ENCODE measurements at places on chromosomes 2 and 18.

DNA sequence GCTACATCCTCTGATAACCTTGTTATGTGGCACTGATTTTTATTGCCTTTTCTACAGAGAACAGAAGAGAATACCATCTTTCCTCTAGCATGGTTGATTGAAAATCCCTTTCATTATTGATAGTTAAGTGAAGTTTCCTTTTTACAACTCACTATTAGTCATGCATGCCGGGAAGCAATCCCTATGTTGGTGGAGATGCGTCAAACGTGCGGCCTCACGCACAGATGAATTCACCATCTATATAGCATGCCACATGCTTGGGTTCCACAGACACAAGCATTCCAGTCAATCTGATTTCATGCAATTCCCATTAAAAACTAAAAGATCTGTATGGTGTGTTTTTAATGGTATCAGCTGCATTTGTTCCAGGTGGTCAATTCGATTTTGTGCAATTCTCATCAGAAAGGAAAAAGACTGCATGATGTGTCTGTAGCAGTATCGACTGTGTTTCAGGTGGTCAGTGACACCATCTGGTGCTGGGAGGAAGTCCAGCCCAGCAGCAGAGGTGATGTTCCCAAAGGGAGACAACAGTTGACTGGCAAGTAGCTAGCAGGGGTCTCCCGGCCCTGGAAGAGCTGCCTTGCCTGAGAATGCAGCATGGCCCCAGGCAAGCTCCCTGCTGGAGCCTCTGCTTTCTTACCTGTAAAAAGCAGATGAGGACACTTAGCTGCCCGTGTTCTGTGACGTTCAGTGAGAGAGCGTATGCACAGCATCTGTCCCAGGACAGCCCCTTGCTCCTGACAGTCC lies 151.3 kb upstream of the NCK2 start:
- no peak for DNase-seq

GRCh38 chr2:238920601-238921001 lies 72.7 kb downstream of the TWIST2 start:
- no peak for DNase-seq

GRCh38 chr2:43178602-43179542 lies 47.5 kb downstream of the ZFP36L2 start:
- peak; percentile 78 for DNase-seq

- DNase-seq = no peak
Measured at GRCh38 chr2:239552213-239552926, 151.6 kb upstream of the HDAC4 start.

DNA sequence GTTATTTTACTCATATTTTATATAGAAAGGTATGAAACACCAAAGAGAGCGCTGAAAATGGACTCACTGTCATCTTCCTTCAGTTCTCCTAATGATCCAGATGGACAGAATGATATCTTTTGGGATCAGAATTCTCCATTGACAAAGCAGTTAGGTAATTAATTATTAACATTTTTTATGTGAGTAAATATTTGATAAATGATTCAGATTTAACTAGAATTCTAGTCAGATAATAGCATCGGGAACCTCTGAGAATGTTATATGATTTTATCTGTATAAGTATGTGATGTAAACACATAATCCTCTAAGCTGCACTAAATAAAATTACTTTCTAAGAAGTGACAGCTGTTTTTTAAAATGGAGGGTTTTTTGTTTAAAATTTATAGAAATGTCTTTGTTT lies 2.0 kb downstream of the ETAA1 start:
- no peak for DNase-seq

- DNase-seq = no peak
Measured at GRCh38 chr2:145777914-145778313, 1258.0 kb upstream of the ZEB2 start.

- peak; percentile 9 for DNase-seq
Measured at GRCh38 chr2:239830121-239831000, 194.8 kb downstream of the NDUFA10 start.

DNA sequence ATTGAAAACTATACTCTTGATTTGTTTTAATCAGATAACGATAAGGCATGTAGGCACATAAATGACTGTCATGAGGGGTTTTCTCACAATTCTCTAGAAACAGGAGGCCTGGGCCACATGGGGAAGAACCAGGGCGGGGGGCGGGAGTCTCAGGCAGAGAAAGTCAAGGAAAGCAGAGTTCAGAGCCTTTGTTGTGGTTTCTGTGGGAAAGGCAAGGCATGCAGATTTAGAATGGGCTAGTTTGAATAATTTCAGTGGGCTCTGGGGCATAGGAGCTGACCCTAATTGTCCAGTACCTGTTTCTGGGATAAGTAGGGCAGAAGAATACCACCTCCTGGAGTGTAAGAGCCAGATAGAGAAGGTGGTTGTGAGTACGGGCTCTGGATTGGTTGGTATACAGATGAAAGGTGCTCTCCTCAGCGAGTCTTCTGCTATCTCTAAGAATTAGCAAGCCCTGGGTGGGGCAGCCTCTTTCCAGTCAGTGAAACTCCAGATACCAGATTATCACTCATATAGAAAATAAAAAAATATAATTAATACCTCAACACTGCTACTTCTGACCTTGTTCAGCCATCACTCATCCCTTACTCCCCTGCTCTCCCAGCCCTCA lies 41.5 kb upstream of the CYRIA start:
- no peak for DNase-seq

DNA sequence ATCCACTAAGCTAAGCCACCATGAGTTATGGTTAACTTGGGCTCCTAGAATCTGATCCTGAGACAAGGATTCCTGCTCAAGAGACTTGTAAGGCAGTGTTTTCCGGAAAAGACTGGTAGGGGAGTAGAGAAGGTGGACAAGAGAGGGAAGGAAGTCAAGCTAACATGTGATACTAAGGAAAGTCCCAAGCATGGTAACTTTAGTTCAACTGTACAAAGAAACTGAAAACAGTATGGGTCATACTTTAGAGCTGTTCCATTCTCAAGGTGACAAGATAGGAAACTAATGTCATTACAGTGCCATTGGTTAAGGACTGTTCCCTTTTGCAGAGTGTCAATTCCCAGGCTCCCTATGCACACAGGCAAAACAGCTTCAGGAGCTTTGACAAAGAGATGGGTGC lies 5.8 kb downstream of the MYO5B start:
- DNase-seq = no peak

DNA sequence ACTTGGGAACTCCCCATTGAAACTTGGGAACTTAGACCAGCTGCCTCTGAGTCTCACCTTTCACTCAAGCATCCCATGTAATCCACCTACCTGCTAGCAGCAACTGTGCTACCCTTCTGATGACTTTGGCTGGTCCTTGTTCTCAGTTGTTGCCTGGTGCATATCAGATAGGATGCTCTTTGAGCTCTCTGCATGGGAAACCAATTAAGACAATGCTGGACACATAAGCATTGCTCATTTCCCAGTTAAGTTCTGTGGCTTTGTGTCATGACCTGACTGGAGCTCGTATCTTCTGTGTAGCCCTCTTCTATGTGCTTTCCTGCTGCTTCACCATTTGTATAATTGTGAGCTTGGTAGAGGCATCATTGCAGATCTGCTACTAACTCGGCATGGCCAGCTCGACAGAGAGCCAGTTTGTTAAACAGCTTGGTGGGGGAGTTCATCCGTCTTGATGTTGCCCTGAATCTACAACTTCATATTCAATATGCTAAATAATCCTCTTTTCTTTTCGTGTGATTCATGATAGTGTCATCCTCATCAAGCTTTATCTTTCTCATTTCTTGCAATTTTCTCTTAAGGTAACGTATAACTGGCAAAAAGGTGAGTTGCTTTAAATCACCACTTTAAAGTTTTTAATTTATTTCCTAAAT lies 447.5 kb upstream of the SLC14A2 start:
- DNase-seq = no peak

DNA sequence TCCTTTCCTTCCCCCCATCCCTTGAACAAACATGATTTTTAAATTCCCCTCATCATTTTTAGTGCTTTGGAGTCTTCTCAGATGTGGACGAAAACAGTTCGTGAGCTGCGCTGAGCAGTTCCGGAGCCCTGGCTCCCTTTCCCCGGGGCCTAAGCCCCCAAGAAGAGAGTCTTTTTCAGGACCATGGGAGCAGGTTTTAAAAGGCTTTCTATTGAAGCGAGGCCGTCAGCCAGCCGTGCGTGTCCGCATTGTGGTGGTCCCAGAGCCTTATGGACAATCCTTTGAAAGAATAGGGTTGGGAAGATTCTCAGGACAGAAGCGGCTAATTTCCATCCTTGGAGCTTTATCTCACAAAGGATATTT lies 290.7 kb downstream of the SOX11 start:
- DNase-seq = no peak

DNA sequence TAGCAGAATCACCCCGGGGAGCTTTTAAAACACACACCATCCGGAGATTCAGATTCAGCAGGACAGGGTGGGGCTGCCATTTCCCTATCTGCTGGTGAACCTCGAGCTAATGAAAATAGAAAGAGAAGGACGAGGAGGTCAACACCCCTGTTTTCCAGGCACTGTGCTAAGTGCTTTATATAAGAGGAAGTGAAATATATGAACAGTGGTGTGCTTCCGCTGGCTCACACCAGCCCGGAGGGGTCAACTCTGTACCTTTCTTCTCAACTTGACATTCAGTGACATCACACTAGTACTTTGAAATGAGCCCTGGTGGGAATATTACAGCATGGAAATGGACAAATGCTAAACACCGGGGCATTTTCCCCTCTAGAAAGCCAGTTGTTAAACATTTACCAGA lies 108.3 kb upstream of the LTBP1 start:
- DNase-seq = no peak

GRCh38 chr2:224436634-224437033 lies 34.7 kb upstream of the FAM124B start:
- DNase-seq = no peak

- DNase-seq = no peak
Measured at GRCh38 chr2:21966139-21966538, 842.4 kb downstream of the TDRD15 start.

DNA sequence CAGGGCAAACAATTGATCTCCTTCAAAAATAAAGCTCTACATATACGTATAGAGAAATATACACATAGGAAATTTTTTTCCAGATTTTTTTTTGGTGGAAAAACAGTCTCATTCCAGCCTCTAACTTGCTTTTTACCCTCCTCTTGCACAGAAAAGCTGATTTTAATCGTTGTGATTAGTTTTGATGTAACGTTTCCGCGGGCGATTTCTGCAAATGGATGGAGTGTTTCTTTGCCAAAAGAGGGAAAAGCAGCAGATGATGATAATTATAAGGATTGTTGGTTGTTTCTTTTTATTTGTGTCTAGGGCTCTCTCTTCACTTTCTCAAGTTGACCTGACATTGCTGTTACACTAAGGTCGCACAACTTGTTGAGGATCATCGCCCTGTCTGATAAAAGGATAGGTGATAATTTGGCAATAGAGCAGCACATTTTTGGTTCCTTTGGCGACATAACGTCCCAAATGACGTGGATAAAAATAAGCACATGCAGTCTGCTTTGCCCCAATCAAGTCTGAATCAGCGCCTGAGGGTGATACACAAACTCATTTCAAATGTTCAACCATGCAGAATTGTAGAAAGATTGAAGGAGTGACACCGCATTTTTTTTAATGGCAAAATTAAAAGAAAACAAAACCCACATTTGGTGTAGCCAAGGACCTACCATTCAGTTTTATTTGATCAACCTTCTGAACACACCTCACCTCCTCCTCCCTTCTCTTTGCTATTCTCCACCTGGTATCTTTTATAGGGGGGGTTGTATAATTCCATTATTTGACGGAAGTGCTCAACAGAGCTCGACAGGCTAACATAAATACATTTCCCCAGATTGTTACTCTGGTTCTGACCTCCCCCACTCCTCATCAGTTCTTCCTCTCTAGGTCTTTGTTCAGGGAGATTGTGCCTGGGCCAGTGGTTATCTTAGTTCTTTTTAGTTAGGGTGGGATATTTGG lies 109.6 kb upstream of the KCTD1 start:
- no peak for DNase-seq

- no peak for DNase-seq
Measured at GRCh38 chr18:1751249-1751648, 820.1 kb downstream of the METTL4 start.

DNA sequence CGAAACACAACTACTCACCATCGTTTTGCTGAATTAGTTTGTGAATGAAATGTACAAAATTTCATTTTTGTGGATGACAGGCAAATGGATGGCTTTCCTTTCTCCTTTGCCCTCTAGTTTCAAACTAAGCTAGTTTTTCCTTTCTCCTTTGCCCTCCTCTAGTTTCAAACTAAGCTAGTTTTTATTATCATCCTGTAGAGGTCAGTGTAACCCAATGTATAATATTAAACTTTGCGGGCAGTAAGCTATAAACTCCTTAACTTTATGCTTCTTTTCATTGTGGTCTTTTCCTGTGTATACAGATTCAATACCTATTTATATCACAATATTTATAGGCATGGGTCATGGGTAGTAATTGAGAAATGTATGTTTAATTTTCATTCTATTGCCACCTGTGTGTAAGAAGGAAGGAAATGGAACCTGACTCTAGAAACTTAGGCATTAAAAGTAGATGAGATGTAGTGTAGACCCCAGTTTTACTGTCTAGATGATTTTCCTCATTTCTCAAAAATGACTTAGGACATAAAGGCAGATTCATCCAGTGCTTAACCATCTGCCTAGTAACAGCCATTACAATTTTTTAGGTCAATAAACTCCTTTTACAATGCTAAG lies 58.1 kb downstream of the MAP3K19 start:
- DNase-seq = no peak

GRCh38 chr18:3193331-3193730 lies 26.4 kb downstream of the MYOM1 start:
- no peak for DNase-seq

DNA sequence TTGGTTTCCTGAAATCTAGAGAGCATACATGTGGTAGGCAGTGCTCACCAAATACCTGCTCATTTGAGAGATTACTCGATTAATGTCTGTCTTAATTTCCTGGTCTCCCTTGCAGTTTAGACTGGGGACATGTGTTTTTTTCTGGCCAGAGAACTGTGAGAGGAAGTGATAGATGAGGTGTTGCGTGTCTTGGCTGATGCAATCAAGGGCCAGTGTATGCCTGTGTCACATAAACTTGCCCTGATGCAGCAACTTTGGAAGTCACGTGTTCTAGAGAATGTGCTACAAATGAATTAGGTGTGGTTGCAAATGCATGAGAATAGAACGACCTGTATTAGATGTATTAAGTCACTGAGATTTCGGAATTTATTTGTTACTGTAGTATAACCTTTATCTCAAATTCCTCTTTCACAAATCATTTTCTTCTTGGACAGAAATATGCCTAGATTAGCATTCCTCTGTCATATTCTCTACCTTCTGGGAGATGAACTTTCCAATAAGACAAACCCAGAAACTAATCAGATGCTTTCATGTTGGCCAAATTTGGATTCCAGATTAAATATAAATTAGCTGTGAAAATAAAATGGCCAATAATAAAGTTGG lies 9.9 kb upstream of the IL1A start:
- no peak for DNase-seq

- no peak for DNase-seq
Measured at GRCh38 chr2:129740504-129740903, 239.0 kb upstream of the RAB6C start.

All from colonic mucosa (tissue), 4 donors.